ENCODE measurements at places on chromosomes 12 and 14.

DNA sequence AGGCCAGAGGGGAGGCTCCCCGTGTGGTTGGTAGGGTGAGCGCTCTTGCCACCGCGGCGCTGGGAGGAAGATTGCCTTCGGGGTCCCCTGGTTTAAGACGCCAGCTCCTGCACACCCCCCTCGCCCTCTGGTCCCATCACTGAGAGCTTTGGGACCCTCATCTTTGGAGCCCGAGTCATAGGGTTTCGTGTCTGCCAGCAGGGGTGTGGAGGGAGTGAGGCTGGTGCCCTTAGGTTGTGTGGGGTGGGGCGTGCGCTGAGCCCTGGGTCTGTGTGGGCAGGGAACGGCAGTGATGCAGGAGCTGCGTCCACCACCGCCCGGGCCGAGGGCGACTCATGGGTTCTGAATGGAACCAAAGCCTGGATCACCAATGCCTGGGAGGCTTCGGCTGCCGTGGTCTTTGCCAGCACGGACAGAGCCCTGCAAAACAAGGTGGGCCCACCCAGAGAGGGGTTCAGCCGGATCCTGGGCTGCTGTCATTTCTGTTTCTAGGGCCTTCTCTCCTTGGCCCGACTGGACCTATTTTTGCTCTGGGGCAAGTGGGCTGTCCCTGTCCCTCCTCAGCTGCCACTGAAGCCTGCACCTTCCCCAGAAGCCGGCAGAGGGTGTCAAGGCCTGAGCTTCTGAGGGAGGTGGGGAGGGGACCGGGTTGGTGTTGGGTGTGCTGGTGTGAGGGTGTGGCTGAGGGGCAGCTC, 12.1 kb downstream of the ACADS start:
- DNase-seq: no peak

DNA sequence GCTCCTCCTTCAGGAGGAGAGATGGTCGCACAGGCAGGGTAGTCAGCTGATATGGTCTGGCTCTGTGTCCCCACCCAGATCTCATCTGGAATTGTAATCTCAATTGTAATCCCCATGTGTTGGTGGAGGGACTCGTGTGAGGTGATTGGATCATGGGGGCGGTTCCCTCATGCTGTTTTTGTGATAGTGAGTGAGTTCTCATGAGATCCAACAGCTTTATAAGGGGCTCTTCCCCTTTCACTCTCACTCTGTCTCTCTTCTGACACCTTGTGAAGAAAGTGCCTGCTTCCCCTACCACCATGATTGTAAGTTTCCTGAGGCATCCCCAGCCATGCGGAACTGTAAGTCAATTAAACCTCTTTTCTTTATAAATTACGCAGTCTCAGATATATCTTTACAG, 218.9 kb upstream of the TMTC1 start:
- DNase-seq: no peak

GRCh38 chr14:94673071-94673470, 60.9 kb downstream of the SERPINA3 start:
- no peak for DNase-seq

DNA sequence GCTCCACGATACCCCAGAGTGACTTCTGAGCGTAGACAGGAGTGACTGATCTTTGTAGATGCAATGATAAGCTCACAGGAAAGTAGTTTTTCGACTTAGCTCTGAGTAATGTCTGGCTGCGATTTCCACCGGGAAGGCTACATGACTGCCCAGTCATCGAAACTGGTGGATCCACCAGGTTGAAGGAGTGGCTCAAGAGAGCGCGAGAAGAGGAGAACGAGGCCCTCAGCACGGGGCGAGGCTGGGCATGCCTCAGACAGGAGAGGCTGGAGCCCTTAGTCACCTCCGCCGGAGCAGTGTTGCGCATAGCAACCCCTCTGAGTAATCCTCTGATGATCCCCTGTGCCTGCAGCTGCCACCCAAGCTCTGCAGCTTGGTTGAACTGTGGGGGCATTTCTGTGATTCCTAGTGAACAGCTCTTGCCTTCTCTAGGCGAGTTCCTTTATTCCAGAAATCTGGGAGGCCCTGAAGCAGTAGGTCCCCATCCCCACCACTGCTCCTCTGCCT, 25.6 kb downstream of the ELK3 start:
- no peak for DNase-seq

GRCh38 chr12:101181776-101182175, 28.3 kb downstream of the SLC5A8 start:
- no peak for DNase-seq

- no peak for DNase-seq
These were observed 96.2 kb downstream of the SEC23A start for GRCh38 chr14:39006721-39007410.

GRCh38 chr12:62679608-62680007, 213.0 kb downstream of the MON2 start:
- no peak for DNase-seq

GRCh38 chr12:28268608-28269229, 78.5 kb downstream of the CCDC91 start:
- DNase-seq: no peak
